ENCODE measurements at places on chromosomes 1 and 21.

DNA sequence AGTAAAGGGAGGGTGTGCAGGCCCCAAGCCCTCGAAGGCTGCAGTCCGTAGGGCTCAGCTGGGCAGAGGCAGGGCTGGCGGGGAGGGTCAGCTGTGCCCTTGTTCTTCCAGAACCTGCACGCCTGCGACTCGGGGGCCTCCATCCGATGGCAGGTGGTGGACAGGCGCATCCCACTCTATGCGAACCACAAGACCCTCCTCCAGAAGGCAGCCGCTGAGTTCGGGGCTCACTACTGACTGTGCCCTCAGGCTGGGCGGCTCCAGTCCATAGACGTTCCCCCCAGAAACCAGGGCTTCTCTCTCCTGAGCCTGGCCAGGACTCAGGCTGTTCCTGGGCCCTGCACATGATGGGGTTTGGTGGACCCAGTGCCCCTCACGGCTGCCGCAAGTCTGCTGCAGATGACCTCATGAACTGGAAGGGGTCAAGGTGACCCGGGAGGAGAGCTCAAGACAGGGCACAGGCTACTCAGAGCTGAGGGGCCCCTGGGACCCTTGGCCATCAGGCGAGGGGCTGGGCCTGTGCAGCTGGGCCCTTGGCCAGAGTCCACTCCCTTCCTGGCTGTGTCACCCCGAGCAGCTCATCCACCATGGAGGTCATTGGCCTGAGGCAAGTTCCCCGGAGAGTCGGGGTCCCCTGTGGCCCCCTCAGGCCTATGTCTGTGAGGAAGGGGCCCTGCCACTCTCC lies 13.6 kb upstream of the LRRC3 start:
- DNase-seq: no peak

DNA sequence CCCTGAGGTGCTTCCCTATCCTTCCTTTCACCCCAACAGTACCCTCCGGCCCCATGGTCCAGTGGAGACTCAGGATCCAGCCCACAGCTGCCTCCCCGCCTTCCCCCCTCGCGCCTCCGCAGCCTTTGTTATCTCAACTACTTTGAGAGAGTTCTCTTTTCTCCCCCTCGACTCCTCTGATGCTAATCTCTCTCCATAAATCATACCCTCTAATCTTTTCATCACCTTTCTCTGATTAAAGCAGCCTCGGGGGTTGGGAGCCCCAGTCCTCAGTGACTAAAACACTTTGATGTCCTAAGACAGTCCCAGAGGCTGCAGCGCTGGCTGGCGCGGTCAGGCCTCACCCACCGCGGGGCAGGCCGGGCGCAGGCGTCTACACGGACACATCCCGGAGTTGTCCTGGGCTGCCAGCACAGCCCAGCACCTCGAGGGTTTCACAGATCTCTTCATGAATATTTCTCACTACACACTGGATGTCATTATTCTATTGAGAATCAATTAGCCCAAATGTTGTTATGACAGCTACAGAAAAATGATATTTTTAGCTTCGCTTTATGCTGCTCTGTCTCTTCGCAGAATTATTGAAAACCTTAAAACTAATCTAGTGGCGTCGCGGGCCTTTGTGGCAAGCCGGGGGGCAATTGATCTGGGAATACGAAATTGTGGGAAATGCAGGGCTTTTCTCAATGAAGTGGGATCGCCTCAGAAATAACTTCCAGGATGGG lies 289.5 kb downstream of the RRAGC start:
- DNase-seq: no peak

DNA sequence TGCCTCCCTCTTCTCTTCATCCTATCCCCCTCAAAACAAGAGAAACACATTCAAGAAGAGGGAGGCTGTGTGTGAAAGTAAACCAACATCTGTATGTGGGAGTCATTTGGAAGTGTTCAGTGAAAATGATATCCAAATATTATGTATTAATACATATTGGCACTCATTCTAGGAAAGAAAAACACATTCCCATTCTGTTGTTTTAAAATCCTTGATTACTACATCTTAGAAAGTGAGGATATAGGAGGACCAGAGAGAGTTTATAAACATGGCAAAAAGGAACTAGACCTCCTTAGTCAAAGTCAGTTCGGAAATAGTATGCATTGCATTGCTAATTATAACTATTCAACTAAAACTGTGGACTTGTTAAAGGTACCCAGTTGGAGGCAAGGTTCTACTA lies 786.6 kb downstream of the ADGRL2 start:
- no peak for DNase-seq

GRCh38 chr1:54253480-54253879 lies 53.5 kb downstream of the MRPL37 start:
- DNase-seq: peak; percentile 62

GRCh38 chr1:160167580-160167979 lies 16.2 kb downstream of the ATP1A4 start:
- no peak for DNase-seq

DNA sequence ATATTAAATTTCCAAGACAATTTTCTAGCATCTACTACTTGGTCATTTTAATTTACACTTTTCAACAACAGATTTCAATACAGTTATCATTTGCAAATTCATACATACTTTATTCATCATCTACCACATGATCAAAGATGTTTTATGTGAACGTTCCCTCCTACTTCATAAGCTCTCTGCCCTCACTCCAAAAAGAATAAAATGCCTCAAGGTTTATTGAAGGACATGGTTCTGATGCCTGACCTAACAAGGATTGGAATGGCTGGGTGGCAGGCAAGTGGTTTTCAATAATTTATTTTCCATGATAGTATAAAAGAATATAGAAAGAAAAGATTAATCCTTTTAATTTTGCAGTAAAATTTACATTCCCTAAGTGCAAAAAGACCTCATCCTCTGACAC lies 5.4 kb downstream of the CDKN2C start:
- DNase-seq: no peak

DNA sequence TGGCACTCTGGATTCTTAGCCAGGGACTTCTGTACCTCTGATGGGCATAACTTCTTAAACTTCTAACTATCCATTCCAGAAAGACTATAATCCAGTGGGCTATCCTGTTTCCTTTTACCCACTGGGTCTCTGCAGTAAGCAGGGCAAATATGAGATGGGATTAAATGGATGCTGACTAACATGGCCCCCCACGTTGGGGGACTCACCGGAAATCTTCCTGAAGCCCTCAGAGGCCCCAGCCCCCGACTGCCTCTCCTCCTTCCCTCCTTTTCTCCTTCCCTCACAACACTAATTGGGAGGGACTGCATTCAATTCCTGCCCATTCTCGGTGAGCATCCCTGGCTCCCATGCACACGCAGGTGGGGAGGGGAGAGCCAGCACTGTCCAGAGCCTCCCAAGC lies 70.1 kb downstream of the SSBP3 start:
- DNase-seq: no peak

DNA sequence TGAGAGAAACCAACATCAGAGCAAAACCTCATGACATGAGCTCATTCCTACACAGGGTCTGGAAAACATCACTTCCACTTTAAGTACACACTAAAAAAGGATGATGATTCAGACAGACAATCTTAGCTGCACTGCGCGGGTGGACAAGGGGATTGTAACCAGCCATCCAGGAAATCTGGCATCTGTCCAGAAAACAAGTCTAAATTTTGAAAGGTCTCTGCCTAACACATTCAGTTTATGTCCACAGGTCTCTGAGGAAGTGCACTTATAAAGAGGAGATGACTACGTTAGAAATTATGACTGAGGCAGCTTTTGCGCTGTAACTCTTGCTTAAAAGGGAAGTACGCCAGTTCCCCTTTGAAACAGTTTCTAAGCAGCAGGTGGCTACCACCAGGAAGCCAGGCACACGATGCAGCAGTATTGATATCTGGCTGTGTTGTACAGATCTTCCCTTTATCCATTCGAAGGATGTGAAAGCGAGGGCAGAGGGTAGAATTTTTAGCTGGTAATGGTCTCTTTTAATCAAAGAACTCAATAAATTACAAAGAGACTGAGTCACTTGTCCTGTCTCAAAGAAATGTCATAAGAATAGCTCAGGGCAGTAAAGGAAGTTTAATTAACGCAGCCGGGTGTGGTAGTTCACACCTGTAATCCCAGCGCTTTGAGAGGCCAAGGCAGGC lies 128.0 kb downstream of the SETD4 start:
- peak; percentile 99 for DNase-seq

- DNase-seq: no peak
These were observed 30.8 kb downstream of the TNNI3K start for GRCh38 chr1:74266001-74266400.

- DNase-seq: no peak
These were observed 73.4 kb downstream of the DTL start for GRCh38 chr1:212108981-212109380.

- DNase-seq: no peak
These were observed 57.0 kb downstream of the SPATA46 start for GRCh38 chr1:162319493-162320175.

GRCh38 chr1:99855914-99856450 lies 5.8 kb downstream of the AGL start:
- DNase-seq: no peak

DNA sequence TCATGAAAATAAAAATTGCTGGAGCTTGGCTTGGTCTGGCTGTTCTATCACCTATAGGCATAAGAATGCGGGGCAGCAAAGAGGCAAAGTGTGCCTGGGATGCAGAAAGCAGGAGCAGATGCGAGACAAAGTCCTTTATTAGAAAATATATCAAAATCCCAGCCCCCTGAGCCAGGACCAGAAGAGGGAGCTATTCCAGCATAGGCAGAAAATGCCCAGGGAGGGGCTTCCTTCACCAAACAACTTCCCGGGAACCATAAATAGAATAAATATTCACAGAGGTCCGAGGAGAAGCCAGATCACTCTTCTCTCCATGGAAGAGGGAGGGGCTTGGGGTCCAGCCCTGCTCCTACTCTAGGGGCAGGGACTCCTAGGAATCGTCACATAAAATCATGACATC lies 5.0 kb downstream of the PPOX start:
- DNase-seq: no peak

DNA sequence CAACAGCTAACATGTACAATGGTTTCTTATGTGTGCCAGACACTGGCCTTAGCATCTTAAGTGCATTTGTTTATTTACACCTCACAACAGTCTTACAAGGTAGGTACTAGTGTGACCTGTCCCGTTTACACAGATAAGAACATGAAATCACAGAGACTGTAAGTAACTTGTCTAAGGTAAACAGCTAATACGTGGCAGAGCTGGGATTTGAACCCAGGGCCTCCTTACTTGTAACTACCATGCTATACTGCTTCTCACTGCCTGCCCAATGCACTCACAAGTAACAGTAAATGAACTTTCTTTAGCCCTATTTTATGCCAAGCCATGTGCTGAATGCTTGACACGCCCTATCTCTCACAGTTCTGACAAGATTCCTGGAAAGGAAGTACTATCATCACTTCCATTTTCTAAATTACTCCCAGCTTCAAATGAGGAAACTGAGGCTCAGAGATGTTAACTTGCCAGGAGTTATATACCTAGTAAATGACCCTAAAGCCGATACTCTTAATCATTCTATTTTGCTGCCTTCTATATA lies 25.7 kb upstream of the ROR1 start:
- DNase-seq: no peak

DNA sequence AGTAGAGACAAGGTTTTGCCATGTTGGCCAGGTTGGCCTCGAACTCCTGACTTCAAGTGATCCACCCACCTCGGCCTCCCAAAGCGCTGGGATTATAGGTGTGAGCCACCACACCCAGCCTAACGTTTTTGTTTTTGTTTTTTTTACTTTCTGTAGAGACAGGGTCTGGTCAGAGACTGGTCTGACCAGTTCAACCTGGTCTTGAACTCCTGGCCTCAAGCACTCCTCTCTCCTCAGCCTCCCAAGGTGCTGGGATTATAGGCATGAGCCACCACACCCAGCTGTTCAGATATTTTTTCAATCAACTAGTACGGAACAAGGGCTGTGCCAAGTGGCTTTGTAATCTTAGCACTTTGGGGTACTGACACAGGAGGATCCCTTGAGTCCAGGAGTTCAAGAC lies 209.5 kb downstream of the RERE start:
- no peak for DNase-seq

DNA sequence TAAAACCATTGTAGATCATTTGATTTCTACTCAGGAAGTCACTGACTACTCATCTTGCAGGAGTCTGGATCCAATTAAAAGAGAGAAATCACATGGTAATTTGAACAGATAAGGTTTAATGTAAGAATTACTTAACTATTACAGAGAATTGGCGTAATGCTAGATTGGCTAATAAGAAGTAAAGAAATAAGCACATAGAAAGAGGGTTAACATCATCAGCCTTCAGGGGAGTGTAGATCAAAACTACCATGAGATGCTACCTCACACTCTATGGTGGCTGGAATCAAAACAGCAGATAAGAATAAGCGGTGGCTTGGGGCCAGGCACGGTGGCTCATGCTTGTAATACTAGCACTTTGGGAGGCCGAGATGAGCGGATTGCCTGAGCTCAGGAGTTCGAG lies 11.7 kb downstream of the ST3GAL3 start:
- DNase-seq: no peak

- no peak for DNase-seq
These were observed 119.9 kb upstream of the F3 start for GRCh38 chr1:94661431-94661932.

- DNase-seq: peak; percentile 42
These were observed 132.9 kb upstream of the DPYD start for GRCh38 chr1:98053471-98054366.

- DNase-seq: no peak
These were observed 9.7 kb upstream of the FOXO6 start for GRCh38 chr1:41351262-41352151.

- DNase-seq: no peak
These were observed 12.7 kb downstream of the SLC25A33 start for GRCh38 chr1:9551984-9552383.

GRCh38 chr1:10057343-10057742 lies 24.6 kb downstream of the UBE4B start:
- no peak for DNase-seq

- DNase-seq: no peak
These were observed 10.3 kb downstream of the RNU1-2 start for GRCh38 chr1:16905868-16906702.

DNA sequence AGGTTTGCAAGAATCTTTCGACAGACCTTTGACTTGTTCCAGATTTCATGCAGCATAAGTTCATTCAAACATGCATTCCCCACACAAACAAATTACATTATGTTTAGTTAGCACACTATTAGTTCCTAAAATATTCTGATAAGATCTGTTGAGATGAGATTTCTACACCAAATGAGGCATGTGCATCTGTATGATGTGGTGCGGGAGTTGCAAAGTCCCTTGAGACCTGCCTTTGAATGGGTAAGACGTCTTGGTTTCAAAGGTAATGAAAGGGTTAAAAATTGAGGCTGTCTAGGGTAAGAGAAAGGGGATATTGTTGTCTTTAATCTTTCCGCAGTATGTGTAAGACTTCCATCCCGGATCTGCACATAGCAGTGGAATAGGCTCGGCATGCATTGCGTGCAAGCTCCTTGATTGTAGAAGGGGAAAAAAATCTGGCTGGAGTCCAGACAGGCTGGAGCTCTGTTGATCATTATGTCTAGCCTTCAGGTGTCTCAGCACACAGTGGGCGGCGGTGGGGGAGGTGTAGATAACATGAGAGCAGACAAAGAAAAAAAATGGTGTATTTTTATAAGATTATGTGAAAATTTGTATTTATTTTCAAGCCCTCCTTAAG lies 296.6 kb downstream of the PTPRC start:
- DNase-seq: no peak
